ENCODE measurements at places on chromosomes 5 and 9.

- DNase-seq: no peak
Measured at GRCh38 chr5:38237681-38238080, 20.7 kb upstream of the EGFLAM start.

GRCh38 chr9:112757282-112757883 lies 6.8 kb downstream of the SNX30 start:
- no peak for DNase-seq

- no peak for DNase-seq
Measured at GRCh38 chr5:78574131-78574673, 74.4 kb downstream of the LHFPL2 start.

- DNase-seq: no peak
Measured at GRCh38 chr9:124125651-124125977, 114.0 kb downstream of the LHX2 start.

DNA sequence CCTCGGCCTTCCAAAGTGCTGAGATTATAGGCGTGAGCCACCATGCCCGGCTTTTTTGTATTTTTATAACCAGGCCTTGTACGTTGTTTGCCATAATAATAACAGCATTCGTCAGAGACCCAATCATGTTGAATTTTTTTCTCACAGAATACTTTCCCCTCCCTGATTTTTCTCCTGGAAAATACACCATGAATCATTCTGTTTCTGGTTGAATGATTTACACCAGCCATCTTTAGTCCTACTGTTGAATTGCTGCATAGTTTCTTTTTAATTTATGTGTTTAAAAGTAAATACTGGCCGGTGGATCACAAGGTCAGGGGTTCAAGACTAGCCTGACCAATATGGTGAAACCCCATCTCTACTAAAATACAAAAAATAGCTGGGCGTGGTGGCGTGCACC lies 3.5 kb downstream of the CNOT8 start:
- DNase-seq: no peak

GRCh38 chr9:88007291-88007650 lies 32.9 kb upstream of the CDK20 start:
- no peak for DNase-seq

- DNase-seq: no peak
Measured at GRCh38 chr9:116380496-116380995, 227.0 kb downstream of the PAPPA start.

Data from cortex of kidney (tissue), 1 donor.